ENCODE measurements at places on chromosomes 3 and 15.
A peak's percentile ranks its signal among the peaks of the same experiment; 100 is the strongest.

GRCh38 chr3:141553055-141553454 lies 66.2 kb downstream of the RASA2 start:
- DNase-seq: no peak

GRCh38 chr15:66411190-66411589 lies 24.5 kb downstream of the MAP2K1 start:
- no peak for DNase-seq

- no peak for DNase-seq
Observed at GRCh38 chr3:31331278-31331677, 201.4 kb upstream of the STT3B start.

DNA sequence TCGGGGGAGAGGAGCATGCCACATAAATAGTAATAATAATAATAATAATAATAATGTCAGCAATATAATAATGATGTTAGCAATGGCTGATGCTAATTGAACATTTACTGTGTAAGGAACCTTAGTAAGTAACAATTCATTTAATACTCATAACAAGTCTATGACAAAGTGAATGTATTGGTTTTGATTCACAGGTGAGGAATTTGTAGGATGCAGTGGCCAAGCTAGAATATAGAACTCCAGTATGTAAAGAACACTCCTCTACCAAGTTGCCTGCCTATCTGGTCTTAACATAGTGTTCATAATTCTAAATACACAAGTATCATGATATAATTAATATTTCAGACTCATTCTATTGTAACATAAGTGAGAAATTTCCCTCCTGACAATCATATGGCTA lies 1016.5 kb downstream of the ROBO1 start:
- peak; percentile 21 for DNase-seq

DNA sequence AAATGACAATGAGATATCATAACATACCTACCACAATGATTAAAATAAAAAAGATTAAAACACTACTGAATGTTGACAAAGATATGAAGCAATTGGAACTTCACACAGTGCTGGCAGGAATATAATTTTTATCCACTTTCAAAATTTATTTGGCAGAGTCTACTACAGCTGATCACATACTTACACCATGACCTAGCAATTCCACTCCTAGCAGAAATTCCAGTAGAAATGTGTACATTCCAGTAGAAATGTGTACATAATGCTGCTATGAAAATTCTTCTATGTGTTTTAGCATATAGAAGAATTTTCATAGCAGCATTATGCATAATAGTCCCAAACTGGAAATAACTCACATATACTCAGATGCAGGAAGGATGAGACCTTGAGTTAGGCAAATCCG lies 43.5 kb downstream of the IFT57 start:
- peak; percentile 60 for DNase-seq

- DNase-seq: no peak
Observed at GRCh38 chr15:62765916-62766315, 276.6 kb upstream of the TPM1 start.

DNA sequence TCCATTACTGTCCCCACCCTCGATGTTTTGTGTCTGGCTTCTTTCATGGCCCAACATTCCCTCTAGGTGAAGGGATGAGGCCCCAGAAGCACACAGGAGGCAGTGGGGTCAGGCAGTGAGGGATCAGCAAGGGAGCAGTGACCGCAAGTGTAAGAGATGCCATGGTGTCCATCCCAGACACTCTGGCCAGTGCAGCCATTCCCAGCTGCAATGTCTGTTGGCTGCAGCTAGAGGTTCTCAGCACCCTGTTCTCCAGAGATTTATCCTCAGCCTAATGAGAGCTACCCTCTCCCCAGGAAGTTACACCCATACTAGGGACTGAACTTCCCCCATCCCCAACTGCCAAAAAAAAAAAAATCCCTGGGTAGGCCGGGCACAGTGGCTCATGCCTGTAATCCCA lies 40.2 kb downstream of the TRANK1 start:
- DNase-seq: peak; percentile 20

- DNase-seq: peak; percentile 41
Observed at GRCh38 chr3:172040981-172041963, 1.9 kb downstream of the FNDC3B start.

DNA sequence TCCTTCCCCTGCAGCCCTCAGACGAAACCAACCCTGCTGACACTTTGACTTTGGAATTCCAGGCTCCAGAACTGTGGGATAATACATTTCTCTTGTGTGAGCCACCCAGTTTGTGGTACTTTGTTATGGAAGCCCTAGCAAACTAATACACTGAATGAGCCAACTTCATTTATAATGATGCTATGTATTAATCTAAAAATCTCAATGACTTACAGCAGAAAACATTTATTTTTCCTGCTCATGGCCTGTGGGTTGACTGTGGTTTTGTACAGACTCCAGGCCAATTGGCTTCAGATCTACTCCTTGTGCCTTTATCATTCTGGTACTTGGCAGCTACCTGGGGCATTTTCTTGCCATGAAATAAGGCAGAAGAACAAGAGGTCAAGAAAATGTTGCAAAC lies 152.4 kb downstream of the EBLN2 start:
- DNase-seq: no peak

- DNase-seq: no peak
Observed at GRCh38 chr3:144032531-144033239, 61.1 kb downstream of the DIPK2A start.

DNA sequence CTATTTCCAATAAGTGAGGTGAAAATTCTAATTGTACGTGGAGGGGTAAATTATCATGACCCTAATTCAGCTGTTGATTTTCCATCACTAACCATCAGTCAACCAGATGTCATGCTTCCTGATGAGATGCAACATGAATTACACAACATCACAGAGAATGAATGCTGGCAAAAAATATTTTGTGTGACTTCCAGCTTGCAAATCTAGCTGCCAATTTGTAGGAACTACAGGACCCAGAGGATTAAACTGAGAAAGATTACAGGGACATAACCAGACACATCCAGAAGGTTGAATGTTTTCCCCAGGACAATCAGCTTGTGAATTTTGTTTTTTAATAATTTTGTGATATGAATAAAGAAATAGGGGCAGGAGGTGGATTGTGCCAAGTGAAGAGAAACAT lies 349.0 kb upstream of the ATP10A start:
- DNase-seq: no peak

DNA sequence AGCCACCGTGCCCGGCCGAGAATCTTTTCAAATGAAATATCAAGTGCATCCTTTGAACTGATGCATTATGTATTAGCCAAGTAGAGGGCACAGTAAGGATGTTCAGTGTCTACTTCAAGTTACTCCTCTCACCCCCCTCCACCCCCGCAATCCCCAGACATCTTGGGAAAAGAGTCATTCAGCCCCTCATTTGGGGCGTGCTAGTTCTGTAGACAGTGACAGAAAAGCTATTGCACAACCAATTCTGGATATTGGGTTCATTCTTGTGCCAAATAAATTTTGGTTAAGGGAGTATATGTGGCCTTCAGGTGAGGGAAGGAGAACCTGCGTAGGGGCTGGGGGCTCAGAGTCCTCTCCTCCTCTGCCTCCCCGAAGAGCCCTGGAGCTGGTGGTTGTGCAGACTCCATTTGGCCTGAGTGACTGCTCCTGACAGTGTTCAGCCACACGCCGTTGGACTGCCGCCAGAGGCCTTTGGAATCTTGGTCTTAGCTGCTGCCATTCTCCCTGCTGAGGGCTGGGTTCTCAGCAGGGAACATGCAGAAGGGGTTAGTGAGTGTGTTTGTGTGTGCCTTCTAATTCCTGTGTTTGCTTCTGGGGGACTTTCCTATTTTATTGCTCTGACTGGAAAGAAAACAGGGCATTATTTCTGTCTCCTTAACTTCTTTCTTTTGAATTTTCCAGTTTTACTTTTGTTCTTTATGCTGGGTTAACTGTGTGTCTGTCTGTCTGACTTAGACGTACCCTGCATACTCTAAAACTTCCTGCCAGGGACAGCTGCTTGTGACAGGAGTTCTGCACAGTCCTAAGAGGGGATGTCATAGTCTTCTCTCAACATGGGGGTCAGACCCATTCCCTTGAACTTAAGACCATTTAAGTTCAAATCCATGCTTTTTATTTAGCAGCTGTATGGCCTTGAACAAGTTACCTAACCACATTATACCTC lies 21.0 kb downstream of the RARB start:
- DNase-seq: no peak

DNA sequence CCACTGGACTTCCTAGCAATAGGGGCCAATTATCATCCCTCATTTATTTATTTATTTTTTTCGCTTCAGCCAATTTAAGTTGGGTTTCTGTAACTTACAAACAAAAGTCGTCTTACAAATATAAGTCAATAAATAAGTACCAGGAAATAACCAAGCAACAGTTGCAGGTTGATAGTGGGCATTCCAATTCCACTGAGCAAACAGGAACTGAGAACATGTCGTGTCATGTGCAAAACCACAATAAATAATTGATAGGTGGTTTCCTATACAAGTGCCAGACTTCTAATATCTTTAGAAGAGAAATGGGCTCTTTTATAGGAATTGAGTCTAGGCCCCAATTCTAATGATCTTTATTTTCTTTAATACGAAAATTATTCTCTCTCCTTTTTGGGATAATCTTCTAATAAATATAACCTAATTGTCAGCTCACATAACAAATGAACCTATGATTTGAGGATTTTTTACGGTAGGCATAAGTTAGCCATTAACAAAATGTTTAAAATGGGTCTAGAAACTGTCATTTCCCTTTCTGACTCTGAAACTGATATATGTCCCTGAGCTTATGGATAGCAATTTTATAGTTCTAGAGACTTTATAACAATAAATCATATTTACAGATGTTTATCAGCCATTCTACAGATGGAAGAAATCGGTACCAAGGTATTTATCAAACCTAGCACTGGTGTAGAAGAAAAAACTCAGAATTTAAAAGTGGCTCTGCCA lies 571.8 kb downstream of the FOXP1 start:
- peak; percentile 29 for DNase-seq

DNA sequence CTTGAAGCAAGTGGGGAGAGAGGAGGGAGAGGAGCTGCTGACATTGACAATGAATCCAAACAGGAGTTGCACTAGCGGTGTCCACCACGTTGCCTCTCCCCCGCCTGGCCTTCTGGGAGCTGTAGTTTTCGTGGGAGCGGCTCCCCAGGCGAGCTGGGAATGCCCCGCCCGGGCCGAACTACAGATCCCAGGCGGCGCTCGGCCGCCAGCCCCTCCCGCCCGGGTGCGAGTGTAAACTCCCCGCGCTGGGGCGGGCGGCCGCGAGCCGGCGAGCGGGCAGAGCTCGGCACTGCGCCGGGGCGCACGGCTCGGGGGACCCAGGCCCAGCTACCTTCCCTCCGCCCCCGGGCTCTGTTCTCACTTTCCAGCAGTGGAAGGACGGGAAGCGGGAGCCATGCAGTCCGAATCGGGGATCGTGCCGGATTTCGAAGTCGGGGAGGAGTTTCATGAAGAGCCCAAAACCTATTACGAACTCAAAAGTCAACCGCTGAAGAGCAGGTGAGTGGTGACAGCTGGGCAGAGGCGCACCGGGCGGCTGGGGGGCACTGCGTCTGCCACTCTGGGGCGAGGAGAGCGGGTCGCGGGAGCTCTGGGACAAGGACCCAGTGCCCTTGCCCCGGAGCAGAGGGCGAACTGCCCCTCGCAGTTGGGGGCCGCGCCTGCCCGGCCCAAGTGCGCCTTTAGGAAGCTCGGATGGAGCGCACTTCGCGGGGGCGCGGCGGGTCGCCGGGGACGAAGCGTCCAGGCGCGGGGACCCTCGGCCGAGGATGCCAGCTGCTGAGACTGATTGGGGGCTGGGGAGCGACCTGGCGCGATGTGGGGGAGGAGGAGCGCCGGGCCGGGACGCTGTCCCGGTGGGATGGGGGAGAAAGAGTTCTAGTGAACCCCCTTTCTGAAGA lies at the start of gene MITF:
Gene MITF (plus strand): TSS at position 261 of the 899 bp plus-strand sequence. CDS start 134 bp downstream, at position 395.
- DNase-seq: peak; percentile 96
